ENCODE measurements at places on chromosomes 16 and 17.

GRCh38 chr17:28372203-28372944 is 880 bp downstream of the SARM1 start:
- no peak for DNase-seq

GRCh38 chr16:68732042-68732680 is 4.9 kb upstream of the CDH1 start:
- DNase-seq, result no peak

- DNase-seq, result no peak
Measured at GRCh38 chr17:31431098-31431851, 39.8 kb downstream of the RAB11FIP4 start.

- DNase-seq, result no peak
Measured at GRCh38 chr17:82781894-82782274, 30.0 kb downstream of the TBCD start.

GRCh38 chr16:86370062-86370461 is 140.3 kb upstream of the FOXF1 start:
- DNase-seq, result no peak

DNA sequence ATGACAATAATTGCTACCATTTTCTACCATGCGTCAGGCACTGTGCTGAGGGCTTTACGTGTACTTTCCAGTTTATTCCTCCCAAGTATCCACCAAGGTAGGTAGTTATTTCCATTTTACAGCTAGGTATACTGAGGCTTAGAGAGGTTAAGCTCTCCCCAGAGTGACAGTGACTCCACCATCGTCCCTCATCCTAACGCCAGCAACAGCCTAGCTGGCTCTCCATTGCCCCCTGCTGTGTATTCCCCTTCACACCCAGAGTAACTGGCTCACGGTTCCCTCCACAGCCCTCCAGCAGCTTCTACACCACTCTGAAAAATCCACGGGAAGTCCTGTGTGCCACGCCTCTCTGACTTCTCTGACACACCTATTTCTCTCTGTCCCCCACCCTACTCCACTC is 7.1 kb upstream of the ASGR1 start:
- DNase-seq, result no peak

- DNase-seq, result no peak
Measured at GRCh38 chr16:79776243-79776847, 175.8 kb upstream of the MAF start.

DNA sequence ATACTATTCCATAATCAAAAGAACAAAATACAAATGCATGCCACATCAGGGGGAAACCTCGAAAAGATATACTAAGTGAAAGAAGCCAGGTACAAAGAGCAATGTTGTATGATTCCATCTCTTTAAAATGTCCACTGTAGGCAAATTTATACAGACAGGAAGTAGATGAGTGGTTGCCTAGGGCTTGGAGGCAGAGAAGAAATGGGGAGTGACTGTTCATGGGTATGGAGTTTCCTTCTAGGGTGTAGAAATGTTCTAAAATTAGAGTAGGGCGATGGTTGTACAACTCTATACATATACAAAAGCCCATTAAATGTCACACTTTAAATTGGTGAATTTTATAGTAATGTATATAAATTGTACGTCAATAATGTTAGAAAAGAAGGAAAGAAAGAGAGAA is 128.1 kb downstream of the MAF start:
- no peak for DNase-seq

DNA sequence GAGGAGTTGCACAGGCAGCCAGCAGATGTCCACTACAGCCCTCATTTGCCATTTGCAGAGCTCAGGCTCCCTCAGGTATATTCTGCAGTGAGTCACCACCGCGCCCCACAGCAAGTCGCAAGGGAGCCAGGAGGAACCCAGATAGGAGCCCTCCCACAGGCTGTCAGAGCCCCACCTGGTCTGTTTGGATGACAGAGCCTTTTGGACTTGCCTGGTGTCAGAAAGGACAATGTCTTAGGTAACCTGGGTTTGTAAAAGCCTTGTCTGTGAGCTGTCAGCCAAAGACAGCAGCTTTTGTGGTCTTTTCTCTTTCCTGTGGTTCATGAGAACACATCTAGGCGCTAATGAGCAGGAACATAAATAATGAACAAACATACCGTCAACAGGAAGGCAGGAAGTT is 70.9 kb downstream of the GNAO1 start:
- no peak for DNase-seq

DNA sequence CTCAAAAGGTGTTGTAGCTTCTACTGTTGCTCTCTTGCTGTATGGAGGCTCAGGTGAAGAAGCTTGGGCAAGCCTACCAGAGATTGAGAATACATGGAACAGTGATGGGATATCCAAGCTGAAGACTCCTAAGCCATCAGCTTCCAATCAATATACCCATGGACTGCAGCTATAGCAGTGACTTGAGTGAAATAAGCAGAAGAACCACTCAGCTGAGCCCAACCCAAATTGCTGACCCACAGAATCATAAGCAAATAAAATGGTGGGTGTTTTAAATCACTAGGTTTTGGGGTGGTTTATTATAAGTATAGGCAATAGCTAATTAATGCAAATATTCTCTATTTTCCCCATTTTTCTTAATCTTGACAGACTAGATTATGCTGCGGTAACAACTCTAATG is 147.7 kb upstream of the SALL1 start:
- no peak for DNase-seq

DNA sequence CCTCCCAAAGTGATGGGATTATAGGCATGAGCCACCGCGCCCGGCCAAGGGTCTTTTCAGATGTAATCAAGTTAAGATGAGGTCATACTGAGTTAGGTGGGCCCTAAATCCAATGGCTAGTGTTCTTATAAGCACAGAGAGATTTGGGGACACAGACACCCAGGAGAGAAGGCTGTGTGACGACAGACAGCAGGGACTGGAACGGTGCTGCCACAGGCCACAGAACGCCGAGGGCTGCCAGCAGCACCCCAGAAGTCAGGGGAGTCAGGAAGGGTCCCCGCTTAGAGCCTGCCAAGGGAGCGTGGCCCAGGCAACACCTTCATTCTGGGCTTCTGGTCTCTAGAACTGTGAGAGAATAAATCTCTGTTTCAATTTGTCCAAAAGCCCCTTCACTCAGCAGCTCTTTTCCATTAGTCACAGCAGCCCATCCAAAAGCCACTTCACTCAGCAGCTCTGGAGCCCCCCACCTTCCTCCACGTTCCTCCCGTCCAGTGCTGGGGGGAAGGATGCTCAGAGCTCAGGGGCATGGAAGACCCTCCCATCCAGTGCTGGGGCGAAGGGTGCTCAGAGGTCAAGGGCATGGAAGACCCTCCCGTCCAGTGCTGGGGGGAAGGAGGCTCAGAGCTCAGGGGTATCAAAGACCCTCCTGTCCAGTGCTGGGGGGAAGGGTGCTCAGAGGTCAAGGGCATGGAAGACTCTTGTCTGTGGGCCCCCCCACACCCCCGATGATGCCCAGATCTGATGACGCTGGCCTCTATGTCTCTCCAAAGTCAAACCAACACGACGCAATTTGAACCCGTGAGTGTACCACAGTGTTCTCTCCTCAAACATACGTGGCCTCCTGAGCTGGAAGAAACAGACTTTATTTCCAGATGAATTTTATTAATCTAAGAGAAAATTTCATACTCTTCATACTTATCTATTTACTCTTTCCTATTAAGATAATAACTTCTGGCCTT is 11.9 kb downstream of the RAB40B start:
- DNase-seq, result no peak

GRCh38 chr17:33983824-33984574 is 271.1 kb upstream of the CCL2 start:
- DNase-seq, result no peak

- no peak for DNase-seq
Measured at GRCh38 chr16:12902511-12903372, 1.3 kb downstream of the SHISA9 start.

- DNase-seq, result no peak
Measured at GRCh38 chr16:1499756-1500464, 6.8 kb downstream of the TELO2 start.

GRCh38 chr17:19487024-19487600 is 46.5 kb upstream of the SLC47A1 start:
- no peak for DNase-seq

GRCh38 chr17:39229274-39229913 is 3.6 kb upstream of the STAC2 start:
- no peak for DNase-seq

DNA sequence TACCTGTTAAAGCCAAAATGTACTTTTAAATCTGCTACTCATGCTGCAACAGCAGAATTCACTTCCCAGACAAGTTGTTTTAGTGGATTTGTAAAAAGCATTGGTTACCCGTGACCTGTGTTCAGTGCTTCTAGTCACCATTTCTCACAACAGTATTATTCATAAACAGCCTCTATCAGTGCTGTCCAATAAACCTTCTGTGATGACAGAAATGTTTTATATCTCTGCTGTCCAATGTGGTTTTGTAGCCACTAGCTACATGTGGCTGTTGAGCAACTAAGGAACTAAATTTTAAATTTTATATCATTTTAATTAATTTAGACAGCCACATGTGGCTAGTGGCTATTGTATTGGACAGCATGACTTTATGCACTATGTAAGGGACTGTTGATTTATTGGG is 12.6 kb downstream of the MAP3K3 start:
- DNase-seq, result no peak

- DNase-seq, result no peak
Measured at GRCh38 chr16:29745121-29745852, 503 bp downstream of the C16orf54 start.

DNA sequence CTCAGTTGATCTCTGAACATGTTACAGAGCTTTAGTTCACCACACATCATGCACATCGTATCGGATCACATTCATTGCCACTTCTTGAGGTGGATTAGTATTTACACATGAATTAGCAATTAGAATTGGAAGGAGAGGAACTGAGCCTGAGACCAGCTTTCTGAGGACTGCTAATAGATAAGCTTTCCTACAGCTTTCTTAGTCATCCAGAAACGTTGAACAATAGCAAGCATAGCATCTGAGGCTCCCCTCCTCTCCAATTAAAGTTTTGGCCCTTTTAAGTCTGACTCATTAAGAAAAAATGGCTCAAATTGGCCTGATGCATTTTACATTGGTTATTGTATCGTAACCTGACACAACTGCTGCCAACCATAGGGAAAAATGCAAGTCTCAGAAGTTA is 1130.4 kb downstream of the CDH8 start:
- DNase-seq, result no peak

GRCh38 chr16:84175350-84176081 is 11.3 kb downstream of the TAF1C start:
- DNase-seq, result peak; percentile 7

DNA sequence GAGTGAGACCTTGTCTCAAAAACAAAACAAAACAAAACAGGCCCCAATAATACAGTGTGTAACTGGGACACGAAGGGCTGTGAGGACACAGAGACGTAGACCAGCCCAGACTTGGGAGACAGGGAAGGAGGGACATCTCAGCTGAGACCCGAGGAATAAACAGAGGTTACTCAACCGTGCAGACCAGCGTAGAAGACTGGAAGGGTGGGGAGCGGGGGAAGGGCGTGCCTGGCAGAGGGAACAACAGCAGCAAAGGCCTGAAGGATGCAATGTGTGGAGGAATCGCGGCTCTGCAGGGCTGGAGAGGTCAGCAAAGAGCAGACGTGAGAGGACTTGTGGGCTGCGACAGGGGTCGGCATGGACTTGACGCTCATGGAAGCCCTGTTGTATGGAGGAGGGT is 11.6 kb upstream of the CES4A start:
- no peak for DNase-seq

DNA sequence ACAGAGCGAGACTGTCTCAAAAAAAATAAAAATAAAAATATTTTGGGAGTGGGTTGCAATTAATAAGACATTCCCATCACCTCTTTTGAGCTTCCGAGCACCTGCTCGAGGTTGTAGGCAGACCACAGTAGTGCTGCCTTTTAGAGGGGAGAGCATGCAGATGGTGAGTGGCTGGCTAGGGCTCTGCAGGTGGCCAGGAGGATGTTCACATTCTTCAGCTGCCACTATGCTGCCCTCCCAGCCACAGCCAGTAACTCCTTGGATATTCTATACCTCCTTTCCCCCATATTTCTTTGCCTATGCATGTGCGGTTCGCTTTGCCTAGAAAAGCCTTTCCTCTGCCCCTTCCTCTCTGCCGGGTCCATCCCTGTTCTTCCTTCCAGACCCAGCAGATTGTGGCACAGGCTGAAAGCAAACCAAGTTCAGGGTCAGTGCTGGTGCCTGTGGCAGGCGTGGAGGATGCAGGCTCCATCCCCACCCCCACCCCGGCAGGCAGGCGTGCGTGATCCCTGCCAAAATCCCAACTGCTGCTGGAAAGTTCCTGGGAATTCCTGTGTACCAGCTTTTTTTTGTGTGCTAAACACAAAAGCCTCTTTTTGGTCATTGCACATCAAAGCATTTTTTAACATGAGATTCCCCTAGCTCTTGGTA is 33.8 kb upstream of the CMIP start:
- DNase-seq, result no peak

GRCh38 chr16:30401768-30402425 is 5.5 kb upstream of the ZNF771 start:
- no peak for DNase-seq

- DNase-seq, result no peak
Measured at GRCh38 chr17:73690676-73691075, 46.4 kb upstream of the SDK2 start.

- DNase-seq, result no peak
Measured at GRCh38 chr16:14175086-14175485, 104.0 kb downstream of the MRTFB start.

DNA sequence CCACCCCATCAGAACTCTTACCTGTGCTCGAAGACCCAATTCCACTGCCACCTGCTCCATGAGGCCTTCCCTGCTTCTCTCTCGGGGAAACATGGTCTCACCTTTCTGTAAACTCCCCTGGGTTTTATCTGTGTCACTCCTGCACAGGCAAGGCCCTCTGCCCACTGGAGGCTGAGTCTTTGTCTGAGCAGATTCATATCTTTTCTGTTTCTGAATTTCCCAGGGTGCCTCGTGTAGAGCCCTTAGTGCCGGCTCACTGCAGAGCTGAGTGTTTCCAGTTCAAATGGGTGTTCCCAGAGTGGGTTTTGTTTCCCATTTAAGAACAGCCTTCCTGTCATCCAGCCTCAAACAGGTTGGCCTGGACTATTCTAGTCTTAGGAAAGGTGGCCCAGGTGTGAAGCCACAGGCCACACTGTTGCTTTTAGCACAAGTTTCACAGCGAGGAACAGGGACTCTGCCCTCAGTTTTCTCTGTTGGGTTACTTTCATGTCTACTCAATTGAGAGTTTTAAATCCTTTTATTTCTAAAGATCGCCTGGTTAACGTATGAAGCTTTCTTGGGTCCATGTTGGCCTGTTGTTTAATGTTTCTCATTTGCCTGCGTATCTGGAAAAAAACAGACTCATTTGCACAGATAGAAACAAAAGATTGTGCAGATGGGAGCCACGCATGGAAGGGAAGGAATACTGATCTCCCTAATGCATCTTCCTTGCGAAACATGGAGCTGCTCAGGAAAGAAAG is 228.7 kb downstream of the MSI2 start:
- DNase-seq, result no peak

GRCh38 chr17:29645515-29646051 is 22.9 kb upstream of the CORO6 start:
- DNase-seq, result no peak

- DNase-seq, result no peak
Measured at GRCh38 chr17:7175330-7175733, 3.8 kb downstream of the ASGR1 start.

- DNase-seq, result no peak
Measured at GRCh38 chr17:147796-148740, 10.7 kb downstream of the SCGB1C2 start.

Data from NCI-H2081 treated with DMSO at 0.1 percent for 48 hours (cell line).